Cortex of kidney (tissue), 1 donor: ENCODE measurements at places on chromosomes 5 and 9.

GRCh38 chr9:2340046-2340760 lies 281.4 kb upstream of the VLDLR start:
- DNase-seq: no peak

DNA sequence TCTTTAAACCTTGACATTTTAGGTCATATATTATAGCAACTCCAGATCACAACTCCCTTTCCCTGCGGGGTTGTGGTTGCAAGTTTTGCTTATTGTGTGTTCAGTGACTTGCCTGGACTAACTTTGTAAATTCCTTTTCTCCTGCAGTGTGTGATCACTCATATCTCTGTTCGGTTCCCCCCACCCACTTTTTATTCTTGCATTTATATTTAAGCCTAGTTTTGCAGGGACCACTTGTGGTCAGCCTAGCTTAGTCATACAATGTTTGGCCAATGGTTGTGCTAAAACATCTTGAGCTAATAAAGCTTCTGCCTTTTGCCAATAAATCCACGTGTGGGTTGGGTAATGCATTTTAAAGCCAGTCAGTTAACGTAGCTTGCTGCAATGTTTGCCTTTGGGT lies 146.5 kb upstream of the IRX4 start:
- no peak for DNase-seq

DNA sequence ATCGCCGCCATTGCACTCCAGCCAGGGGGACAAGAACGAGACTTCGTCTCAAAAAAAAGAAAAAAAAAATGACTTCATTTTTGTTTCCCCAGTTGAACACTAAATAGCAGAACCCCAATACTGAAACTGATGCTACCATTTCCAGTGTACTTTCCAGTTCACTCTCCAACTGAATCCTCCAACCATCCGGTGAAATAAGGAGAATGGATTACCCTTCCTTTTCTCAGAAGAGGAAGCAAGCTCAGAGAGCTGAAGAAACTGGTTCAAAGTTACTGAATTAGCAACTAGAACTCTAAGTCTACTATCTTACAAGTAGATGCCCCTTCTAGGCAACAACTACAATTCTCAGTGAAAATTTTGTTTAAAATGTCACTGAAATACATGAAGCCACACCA lies 3.9 kb downstream of the FAM13B start:
- DNase-seq: no peak

DNA sequence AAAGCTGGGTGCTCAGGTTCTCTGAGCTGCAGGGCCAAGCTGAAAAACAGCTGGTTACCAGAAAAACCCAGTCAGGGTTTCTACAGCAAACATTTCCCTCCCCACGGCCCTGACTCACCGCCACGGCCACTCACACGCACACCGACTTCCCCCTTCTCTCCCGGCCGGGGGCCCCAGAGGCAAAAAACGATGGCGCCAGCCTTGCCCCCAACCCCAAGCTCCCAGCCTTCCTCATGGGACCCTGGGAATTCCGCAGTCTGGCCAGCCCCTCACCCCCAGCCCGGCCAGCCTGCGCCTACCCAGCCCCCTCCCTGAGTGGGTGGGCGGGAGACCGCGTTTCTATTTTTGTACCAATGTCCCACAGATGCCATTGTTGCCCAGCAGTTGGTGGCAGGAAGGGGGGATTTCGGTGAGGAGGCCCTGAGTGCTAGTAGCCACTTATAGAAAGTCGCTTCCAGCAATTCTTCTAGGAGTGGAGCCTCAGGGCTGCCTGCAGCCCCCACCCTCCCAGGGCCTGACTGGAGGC lies 18.4 kb downstream of the ENG start:
- no peak for DNase-seq

DNA sequence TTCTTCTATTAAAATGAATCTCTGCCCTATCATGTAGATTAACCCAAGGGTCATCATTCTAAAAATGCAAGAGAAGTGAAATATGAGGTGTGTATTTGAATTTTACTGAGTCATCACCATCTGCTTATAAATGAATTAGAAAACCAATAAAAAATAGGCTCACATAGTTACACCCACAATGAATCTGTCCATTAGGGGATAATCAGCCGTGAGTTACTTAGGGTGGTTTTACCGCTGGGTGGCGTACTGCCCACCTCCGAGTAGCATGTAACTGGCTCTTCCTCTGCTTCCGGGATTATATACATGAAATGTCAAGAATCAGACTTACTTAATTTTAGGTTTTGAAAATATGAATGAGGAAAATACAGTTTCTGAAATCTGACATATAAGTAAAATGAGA lies 332.9 kb upstream of the CCNG1 start:
- DNase-seq: no peak
